ENCODE measurements at places on chromosomes 4 and X.

- DNase-seq: no peak
These were observed 163.8 kb downstream of the BANK1 start for GRCh38 chr4:101954351-101954750.

- no peak for DNase-seq
These were observed 63.5 kb downstream of the PJA1 start for GRCh38 chrX:69101683-69102251.

- DNase-seq: no peak
These were observed 426.6 kb downstream of the GPAT3 start for GRCh38 chr4:83962492-83962891.

- DNase-seq: no peak
These were observed 1197.9 kb downstream of the TECRL start for GRCh38 chr4:63211375-63211774.

- no peak for DNase-seq
These were observed 575.5 kb downstream of the GBA3 start for GRCh38 chr4:23268072-23268771.
